Activated T-cell treated with anti-CD3 and anti-CD28 coated beads for 4 hours (primary cell): ENCODE measurements at places on chromosomes 1 and 21.

GRCh38 chr1:168227620-168228019 lies 1.8 kb downstream of the SFT2D2 start:
- no peak for DNase-seq

DNA sequence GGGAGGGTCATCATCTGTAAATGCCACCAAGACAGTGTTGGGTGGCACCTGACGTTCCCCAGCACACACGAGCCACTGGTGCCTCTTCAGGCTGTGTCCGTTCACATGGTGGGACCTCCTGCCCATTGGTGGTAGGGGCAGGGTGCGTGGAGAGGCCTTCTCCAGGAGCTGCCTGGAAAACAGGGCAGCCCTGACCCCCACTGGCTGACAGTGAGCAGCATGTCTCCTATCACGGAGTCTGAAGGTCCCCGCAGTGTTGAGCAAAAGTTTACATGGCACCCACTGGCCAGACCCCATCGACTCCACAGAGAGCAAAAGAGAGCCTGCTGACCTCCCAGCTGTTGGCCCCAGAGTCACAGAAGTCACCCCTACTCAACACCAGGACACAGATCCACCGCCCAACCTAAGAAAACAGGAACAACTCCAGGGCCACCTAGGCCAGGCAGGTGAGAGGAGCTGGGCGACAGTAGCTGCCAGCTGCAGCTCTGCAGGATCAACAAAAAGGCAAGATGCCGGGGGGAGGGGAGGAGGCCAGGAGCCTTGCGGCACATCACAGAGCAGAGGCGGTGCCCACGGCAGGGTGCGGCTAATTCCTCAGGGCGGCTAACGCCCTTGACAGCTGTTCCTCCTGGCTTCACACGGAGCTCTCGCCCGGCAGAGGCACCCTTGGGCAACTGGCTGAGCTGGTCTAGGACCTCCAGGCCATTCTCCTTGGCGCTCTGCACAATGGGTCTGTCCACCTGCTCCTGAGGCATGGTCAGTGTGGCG lies 14.4 kb upstream of the IFI6 start:
- DNase-seq: no peak

DNA sequence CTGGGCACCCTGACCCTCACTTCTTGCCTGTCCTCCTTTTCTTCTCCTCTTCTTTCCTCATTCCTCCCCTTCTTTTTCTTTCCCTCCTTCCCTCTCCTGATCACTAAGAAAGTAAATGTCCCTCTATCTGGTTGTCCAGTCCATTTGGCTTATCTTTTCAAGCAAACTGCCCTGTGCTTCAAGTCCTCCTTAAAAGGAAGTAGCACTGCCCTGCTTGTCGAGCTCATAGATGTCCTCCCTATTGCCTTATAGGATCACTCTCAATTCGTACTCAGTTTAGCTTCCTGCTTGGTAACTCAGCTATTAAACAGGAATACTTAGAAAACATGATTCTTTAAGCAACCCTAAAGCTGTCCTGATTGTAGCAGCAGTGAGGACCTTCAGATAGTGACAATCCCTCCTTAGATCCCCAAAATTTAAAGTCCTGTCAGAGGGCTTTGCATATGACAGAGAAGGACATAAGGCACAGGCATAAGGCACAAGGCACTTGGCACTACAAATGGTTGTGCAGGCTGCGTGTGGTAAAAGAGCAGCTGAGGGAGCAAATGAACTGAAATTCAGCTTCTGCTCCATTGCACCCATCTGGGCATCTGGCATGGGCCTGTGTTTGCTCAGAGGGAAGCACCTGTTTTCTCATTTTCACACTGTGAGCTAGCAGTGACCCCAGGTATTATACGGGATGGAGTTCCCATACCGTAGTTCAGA lies 26.1 kb upstream of the SLAMF6 start:
- no peak for DNase-seq

GRCh38 chr1:16204634-16205333 lies 7.7 kb downstream of the ARHGEF19 start:
- DNase-seq: peak; percentile 26

DNA sequence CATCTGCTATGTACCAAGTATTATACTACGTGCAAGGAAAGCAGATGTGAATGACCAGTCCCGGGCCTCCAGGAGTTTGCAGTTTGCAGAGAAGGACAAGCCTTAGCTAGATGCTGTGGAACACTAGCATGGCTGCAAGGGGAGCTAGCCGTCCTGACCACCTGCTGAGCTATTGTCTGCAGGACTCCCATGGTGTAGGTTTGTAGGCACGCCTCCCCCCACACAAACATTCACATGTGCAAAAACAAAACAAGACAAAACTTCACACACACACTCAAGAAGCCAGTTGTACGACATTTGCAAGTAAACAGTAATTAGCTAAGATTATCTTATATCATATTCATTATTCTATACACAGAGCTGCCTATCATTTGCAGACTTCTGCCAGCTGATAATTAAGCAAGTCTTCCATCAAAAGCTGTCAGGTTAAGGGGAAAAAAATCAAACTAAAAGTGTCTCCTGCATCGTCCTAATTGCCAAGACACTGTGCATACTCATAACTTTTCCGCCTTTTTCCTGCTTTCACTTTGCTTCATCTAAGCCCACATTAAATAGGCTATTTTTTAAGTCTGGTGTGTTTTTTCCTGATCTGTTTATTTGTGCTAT lies 10.7 kb upstream of the HNRNPU start:
- DNase-seq: no peak
